ENCODE measurements at places on chromosomes 11 and 22.
A peak's percentile ranks its signal among the peaks of the same experiment; 100 is the strongest.

DNA sequence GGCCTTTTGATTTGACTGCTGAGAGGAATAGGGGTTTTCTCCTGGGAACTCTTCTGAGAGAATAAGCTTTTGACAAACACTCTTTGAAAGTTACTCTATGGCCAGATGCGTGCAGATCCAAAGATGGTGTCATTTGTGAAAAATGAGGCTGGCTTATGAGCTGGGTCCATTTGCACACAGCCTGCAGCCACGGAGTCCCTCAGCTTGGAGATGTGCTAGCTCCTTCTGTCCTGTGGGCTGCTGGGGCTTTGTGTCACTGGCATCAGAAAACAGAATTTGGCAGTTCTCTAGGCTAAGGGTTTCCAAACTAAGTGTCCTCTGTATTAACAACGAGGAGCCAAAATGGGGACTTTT is 702.4 kb downstream of the NTM start:
- DNase-seq, result no peak

- DNase-seq, result no peak
Measured at GRCh38 chr11:1459764-1460395, 26.7 kb downstream of the MOB2 start.

- peak; percentile 13 for DNase-seq
Measured at GRCh38 chr11:10899121-10899830, 41.4 kb upstream of the ZBED5 start.

DNA sequence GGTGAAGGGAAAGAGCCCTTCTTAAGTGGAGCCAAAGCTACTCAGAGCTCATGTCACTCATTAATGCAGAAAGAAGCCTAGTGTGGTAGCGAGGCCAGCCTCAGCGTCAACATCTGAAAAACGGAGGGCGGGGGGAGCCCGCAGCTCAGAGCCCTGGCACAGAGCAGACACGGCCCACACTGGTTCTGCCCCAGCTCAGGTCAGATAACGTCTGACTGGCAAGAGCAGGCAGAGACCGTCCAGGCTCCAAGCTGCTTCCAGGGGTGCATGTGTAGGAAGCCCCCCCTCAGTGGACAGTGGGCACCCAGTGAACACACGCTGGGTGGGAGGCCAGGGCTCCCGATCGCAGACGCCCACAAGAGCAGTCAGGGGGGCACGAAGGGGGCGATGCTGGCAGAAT is 100.8 kb downstream of the SHANK2 start:
- no peak for DNase-seq

DNA sequence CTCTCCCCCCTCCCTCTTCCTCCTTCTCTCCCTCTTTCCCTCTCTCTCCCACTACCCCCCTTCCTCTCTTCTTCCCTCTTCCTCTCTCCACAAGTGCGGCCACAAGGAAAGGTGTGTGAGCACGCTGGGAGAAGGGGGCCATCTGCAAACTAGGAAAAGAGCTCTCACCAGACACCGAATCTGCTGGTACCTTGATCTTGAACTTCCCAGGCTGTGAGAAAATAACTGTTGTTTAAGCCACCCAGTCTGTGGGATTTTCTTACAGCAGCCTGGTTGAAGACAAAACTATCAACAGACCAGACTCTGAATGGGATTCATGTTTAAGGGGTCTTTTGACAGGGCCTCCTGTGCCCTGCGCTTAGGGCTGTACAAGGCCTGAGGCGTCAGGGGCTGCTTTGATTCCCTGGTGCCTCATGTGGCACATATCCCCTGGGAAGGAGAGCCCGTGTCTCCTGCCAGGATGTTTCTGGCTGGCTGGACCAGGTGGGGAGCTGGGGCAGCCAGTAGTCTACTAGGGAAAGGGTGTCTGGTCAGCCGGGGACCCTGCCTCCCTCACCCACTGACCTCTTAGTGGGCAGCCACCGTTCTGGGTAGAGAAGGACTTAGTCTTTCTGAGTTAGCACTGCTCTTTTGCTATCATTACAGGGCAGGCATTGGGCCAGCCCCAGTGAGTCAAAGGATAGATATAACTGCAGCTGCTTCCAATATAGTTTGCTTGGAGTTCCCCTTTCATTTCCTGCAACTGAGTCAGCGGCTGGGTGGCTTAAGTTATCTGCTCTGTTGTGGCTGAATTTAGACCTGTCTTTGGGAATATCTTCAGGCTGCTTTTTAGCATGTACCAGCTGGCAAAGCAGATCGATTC is 6.2 kb downstream of the PANX1 start:
- no peak for DNase-seq

DNA sequence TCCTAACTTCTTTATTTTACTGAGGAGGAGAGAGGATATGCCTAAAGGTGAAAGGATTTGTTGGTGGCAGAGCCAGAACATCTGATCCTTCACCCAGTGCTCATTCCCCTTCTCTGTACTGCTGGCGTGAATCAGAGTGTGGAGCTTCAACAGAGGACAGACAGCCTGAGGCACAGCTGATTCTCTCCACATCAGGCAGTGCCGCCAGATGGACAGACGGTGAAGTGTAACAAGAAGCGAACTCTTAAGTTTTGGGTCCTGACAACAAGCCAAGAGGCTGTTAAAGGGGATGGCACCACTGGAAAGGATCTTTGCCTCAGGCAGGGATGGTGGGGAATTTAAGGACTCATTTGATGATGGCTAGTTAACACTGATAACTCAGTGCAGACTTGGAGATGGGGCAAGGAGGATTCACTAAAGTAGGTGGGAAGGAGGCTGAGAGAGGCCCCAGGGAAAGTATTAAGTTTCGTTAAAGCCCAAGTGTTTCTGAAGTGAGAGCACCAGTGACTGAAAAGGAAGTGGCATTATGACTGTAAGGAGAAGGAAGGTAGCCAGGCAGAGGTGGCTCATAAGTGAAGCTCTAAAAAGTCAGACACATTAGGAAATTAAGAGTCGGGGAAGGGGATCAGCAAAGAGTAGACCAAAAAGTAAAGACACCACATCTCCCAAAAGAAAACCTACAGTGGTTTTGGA is 81.3 kb downstream of the CLPB start:
- DNase-seq, result no peak

- DNase-seq, result no peak
Measured at GRCh38 chr22:45087802-45088201, 75.9 kb upstream of the NUP50 start.

GRCh38 chr11:36317992-36318391 is 21.9 kb downstream of the PRR5L start:
- no peak for DNase-seq

DNA sequence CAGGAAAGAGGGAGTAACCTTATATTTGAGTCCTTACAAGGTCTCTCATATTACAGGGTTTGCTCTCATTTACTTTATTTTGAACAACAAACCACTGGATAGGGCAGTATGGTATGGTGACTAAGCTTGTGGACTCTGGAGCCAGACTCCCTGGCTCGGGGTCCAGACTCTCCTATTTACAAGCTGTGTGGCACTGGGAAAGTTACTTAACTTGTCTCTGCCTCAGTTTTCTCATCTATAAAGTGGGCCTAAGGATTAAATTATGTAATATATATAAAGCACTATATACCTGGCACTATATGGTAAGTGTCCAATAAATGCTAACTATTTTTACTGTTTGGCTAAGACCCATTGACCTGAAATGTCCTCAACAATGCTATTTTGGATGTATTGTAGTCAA is 1.7 kb upstream of the DCHS1 start:
- no peak for DNase-seq

DNA sequence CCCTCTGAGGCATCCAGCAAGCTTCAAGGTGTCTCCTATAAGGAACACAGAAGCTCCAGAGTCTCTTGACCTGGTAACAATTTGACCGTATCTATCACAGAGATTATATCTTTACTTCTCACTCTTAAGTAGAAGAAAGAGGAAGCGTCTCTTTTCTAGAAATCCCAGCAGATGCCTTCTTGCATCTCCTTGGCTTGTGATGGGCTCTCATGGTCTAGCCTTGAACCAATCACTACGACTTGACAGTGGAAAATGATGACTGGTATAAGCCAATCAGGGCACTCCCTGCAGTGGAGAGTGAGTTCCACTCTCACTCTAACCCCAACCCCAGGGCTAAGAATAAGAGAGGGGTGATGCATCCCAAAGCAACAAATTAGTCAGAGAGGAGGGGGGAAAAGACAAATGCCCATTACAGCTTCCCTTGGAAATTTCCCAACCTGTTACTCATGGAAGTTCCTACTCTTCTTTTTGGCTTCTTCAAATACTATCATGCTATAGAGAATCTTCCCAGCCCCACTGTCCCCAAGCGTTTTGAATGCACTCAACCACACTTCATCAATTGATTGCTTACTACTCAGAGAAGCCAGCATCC is 293.5 kb downstream of the MN1 start:
- no peak for DNase-seq
